Stimulated activated CD8-positive, alpha-beta memory T cell treated with anti-CD3 and anti-CD28 coated beads, Interleukin-7, amount 100 ng/mL, for 48 hours (primary cell): ENCODE measurements at places on chromosomes 11 and 22.

DNA sequence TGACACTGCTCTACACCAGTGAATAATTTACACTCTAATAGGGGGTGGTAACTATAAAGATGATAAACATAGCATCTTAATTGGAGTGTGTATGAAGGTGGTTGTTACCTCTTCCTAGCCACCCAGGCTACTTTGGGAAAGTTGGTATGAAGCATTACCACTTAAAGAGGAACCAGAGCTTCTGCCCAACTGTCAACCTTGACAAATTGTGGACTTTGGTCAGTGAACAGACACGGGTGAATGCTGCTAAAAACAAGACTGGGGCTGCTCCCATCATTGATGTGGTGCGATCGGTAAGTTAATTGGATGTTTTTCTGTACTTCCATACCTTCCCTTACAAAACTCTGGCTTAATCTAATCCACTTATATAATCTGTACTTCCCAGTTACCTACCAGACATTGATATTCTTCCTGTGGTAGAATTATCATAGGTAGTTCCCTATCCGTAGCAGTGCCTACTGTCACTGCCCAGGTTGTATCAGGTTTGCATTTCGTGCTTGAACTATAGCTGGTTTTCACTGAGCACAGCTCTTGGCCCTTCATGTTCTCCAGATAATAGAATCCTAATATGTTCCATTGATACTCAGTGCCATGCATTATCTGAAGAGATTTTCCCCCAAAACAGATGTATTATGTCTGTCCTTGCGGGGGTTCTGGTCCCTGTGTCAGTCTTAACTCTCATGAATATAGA lies 2.2 kb downstream of the RPL27A start:
- no peak for DNase-seq

GRCh38 chr11:104127828-104128227 lies 36.1 kb downstream of the PDGFD start:
- no peak for DNase-seq

DNA sequence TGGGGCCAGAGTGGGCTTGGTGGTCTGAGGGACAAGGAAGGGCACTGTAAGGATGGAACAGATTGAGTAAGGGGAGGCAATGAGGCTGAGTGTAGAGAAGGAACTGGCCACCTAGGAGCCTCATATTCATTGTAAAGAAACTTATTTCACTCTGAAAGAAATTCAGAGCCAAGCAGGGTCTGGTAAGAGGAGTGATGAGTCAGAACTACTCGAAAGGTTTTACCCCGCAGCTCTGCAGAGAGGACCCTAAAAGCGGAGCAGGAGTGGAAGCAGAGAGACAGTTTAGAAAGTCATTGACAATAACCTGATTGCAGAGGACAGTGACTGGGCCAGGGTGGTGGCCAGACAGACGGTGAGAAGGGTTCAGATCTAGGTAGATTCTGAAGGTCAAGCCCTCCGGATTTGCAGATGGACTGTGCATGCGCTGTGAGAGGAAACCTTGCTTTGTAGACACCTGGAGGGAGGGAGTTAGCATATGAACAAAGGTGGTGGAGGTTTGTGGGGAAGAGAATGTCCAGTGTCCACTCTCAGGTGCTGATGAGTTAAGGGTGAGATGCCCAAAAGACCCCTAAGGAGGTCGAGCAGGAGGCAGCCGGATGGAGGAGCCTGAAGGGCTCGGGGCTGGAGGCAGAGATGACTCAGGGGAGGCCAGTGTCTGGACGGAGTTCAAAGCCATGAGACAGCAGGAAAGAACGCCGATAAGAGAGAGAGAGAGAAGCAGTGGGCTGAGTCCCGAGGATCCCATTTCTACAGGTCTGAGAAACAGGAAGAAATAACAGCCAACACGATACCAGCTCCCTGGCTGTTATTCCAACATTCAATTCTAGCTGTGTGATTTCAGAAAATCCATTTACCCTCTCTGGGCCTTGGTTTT lies 546.0 kb downstream of the BRD1 start:
- DNase-seq, result no peak

DNA sequence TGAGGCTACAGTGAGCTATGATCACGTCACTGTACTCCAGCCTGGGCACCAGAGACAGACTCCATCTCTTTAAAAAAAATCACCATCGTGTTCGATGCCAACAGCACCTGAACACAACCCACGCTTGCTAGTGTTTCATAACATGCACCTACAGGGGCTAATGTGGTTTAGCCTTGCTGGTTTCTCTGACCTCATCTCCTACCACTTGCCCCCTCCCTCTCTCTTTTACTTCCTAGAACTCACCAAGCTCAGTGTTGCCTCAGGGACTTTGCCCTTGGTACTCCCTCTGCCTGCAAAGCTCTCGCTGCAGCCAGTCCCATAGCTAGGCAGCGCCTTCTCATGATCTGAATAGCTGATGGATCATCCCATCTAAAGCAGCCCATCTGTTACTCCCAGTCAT lies 99.8 kb downstream of the FBXO7 start:
- no peak for DNase-seq

DNA sequence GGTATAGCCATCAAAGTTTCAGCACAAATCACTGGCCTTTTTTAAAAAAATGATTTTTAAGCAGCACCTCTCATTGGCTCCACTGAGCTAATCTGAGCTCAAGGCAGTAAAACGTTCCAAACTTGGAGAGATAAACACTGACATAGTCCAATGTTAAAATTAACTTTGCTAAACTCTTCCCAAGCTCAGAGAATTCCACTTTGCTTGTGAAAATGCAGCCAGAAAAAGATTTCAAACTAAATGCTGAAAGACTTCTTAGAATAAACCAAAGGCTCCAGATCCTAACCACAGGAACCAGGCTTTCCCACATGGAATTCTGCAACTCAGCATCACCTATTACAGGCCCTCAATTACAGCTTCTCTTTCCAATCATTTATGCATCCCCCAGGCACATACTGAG lies 84.7 kb upstream of the GDPD4 start:
- DNase-seq, result no peak

DNA sequence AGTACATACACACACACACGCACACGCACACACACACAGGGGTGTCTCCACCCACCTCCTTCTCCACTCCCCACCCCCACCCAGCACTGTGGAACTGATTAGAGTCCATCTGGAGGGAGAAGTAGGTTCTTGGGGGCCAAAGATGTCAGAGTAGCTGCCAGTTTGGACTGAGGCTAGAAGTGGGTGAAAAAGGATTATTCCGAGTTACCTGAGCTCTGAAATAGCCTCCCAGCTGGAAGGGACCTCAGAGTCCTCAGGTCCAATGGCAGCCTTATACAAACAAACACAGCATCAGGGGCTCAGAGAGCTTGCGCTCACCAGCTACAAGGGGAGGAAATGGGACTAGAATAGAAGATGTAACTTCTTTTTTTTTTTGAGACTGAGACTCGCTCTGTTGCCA lies 20.8 kb downstream of the IL10RA start:
- DNase-seq, result no peak

DNA sequence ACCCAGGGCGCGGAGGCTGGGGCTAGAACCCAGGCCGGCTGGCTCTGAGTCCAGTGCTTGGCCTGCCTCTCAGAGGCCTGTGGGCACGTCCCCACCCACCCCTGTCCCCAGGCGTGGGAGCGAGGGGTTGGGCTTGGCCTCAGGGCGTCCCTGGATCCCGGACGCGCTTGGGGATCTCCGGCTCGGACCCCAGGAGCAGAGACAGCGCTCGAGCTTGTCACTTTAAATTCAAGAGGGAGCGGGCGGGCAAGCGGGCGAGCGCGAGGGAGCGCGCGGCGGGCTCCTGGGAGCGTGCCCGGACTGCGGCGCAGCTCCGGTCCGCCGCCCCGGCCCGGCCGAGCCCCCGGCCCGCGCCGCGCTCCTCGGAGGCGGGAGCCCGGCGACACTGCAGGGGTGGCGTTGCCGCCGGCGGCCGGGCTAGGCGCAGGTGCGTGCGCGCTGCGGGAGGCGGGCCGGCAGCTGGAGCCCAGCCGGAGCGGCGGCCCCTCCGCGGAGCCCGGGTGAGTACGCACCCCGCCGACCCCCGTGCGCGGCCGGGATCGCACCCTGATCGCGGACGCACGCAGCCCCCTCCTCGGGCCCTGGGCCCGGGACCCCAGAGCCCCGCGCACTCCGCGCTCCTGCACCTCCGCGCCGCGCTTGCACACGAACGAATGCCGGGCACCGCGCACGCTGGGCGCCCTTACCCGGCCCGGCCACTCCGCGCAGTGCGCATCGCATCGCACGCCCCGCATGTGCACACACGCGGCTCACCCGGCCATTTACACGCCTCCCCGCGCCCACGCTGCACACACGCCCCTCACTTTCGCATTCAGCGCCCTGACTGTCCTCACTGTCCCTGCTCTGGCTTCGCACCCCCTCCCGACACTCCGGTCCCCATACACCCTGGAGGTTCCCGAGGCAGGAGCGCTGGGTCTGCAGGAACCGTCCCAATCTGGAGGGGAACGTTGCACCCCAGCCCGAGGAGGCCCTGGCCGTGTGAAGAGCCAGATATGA lies at the start of gene SYT12:
SYT12 (plus strand) TSS at position 174 of the 996 bp plus-strand sequence. CDS start 7,011 bp downstream, outside the sequence.
- no peak for DNase-seq

DNA sequence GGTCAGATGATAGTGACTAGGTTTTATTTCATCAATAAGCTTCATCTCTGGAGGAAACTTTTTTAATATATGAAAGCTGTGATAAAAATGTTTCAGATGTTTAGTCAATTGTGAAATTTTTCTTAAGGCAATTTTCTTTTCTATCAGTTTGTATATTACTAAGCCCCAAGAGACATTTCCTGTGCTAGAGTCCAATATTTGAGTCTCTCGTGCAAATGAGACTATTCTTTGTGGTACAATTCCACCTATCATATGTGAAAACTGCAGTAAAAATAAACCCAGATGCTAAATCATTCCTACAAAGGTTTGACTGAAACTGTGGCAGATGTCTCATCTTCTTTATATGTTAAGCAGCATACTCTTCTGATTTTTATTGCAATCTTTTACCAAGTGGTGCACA lies 28.0 kb downstream of the CTR9 start:
- DNase-seq, result no peak

GRCh38 chr11:74784234-74784633 lies 35.6 kb downstream of the RNF169 start:
- DNase-seq, result no peak

- no peak for DNase-seq
Measured at GRCh38 chr11:129249923-129250322, 57.8 kb upstream of the ARHGAP32 start.

DNA sequence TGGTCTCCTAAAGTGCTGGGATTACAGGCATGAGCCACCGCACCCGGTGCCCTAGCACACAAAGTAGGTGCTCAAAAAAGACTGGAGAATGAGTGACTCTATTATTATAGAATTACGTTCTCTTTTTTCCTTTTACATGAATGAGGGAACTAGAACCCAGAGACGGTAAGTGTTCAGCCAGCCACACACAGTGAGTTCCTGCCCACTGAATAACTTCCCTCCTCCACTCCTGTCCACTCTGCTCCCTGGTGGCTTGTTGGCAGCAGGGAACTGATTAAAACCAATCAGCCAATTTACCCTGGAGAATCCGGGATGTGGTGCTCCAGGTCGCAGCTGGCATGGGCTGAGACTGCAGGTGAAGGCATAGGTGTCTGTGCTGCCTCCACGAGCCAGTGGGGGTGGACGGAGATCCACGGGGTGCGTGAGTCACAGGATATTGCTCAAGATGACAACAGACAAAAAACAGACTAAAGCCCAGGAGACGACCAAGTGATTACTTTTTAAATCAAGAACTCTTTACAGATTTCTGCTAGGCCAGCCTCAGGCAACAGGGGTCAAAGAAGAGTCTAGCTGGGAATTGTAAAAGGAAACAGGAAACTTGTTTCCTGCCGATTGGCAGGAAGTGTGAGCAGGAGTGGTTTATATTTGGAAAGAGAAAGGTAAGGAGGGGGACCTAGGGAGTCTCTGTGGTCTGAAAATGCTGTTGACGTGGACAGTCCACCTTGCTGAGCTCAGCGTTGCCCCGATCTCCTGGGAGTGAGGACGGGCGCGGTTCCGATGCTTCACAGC lies 95.2 kb upstream of the TP53I11 start:
- DNase-seq, result no peak

GRCh38 chr22:48890693-48891554 lies 936.7 kb downstream of the BRD1 start:
- no peak for DNase-seq

DNA sequence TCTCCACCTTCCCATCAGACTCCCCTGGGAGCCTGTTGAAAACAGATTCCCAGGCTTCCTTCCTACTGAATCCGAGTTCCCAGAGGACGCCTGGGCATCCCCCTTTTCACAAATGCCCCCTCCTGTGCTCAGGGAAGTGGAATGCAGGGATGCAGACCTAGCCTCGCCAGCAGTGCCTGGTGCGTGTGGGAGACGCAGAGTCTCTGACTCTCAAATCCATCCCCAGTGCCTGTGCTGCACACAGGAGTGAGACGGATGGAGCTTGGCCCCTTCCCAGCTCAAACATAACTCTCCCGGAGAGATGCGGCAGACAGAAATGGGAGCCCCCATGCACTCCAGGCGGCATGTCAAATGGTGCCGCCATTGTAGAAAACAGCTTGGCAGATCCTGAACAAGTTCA lies 62.6 kb downstream of the CTTN start:
- DNase-seq, result no peak

DNA sequence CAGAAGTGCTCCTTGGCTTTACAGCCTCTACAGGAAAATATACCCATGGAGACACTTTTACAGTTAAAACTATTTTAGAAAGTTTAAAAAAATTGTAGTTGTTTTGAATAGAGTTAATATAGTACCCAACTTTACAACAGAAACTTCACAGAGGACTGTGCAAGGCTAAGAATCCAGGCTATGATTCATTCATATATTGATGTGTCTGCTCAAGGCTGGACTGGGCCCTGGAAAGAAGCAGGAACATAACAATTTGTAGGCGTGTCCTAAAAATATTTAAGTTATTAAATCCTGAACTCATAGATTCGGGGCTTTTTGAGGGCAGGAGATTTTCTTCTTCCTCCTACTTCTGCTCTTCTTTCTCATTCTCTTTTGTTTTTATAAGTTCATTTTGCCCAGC lies 291.5 kb upstream of the CCDC179 start:
- no peak for DNase-seq

DNA sequence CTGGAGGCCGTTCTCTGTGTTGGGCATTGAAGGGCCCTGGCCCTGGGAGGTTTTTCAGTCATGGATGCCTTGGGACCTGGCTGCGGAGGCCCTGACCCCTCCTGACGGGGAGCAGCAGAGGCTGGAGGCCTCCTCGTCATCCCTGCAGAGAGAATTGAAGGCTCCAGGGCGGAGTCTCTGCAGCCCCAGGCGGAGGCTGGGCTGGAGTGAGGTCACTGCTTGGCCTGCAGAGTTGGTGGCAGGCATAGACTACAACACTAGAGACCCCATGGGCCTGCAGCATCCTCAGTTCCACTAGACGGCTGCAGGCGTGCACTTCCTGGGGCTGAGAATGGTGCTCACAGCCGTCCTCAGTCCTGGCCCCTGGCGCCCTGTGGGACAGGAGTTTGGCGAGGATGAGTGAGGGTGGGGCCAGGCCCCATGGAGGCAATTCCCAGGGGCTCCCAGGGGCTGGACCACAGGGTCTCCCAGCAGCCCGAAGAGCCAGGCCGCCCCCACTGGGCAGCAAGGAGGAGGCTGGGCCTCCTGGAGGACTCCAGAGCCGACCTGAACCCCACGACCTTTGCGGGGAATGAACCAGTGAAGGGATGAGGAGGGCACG lies 1194.9 kb downstream of the BRD1 start:
- no peak for DNase-seq

GRCh38 chr22:47409539-47410275 lies 647.3 kb downstream of the TBC1D22A start:
- no peak for DNase-seq
